ENCODE measurements at places on chromosomes 2 and 18. TPM values are rescaled to one million over a fixed set of nuclear protein-coding genes. Genes with fewer than 3 reads are reported as not detected.

Gene LPIN2
- 32.1 TPM for total RNA-seq

Gene ICA1L
- total RNA-seq: 27.5 TPM

Gene KCNG2
- 0.99 TPM for total RNA-seq

Gene LIPG
- 13.2 TPM for total RNA-seq

Gene LONRF2
- 0.37 TPM for total RNA-seq

Gene FTCDNL1
- total RNA-seq: 2.7 TPM

Gene G6PC2
- not detected for total RNA-seq

Gene MC2R
- not detected for total RNA-seq

Gene SOX11
- total RNA-seq: 176 TPM

Gene COLEC11
- total RNA-seq: not detected

Gene IL36G
- total RNA-seq: 0.59 TPM

Gene RGPD8
- 11.1 TPM for total RNA-seq

Gene CAPN14
- 0.04 TPM for total RNA-seq

Gene GNLY
- total RNA-seq: not detected

All from neural progenitor cell (in vitro differentiated cells).